ENCODE measurements at places on chromosomes 13 and 19.

DNA sequence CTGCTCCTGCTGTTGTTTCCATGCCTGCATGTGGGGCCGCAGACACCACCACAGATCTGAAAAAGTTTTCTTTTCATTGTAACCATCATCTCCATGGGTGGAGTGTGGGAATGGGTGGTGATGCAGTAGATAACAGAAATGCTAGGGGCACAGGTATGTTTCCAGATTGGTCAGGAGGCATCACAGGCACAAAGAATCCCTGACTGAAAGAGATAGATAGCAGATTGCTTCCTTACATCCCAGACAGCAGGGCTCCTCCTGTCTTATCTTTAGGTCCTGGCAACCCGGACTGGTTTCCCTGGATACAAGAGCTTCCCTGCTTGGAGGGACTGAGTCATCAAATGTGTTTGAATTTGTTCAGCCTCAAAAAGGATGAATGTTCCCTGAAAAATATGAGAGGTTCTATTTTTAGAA, 1937.6 kb downstream of the PCDH9 start:
- H3K27ac ChIP-seq, result no peak overlapping the region
- H3K36me3 ChIP-seq, result no peaks in the 10 kb centered on the region
- H3K4me1 ChIP-seq, result no peaks in the 10 kb centered on the region
- no peak for DNase-seq
- no peaks in the 10 kb centered on the region for H3K27me3 ChIP-seq
- no peak overlapping the region for H3K4me3 ChIP-seq

DNA sequence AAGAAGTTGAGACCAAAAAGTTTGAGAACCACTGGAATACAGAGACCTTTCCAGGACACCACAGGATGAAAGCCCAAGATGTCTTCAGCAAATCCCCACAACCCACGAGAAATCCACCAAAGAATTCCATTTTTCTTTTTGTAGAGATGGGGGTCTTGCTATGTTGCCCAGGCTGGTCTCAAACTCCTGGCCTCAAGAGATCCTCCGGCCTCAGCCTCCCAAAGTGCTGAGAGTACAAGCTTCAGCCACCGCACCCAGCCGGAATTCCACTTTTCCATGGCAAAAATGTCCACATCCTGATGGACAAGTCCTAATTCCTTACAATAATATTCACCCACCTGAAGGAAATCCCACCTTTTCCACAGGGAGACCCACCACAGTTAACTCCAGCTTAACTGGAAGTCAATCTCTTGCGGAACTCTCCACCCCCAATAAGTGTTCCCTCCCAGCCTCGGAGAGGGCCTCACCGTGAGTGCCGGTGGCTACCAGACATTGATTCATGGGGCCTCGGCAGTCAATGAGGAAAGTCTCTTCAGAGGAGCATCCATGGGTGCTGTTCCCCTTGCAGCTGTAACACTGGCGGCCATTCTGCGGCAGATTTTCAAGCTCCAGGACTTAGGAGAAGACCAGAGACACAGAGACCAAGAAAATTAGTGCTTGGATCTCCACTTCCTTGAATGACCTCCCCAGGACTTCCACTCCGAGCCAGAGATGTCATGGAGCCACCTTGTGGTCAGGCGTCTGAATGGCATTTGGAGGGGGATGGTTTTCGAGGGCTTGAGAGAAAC, 12.3 kb upstream of the CADM4 start:
- DNase-seq, result peak; percentile 55
- peaks cover 6% of the 10 kb centered on the region for H3K4me1 ChIP-seq
- H3K27ac ChIP-seq, result no peak overlapping the region
- no peaks in the 10 kb centered on the region for H3K27me3 ChIP-seq
- no peak overlapping the region for H3K4me3 ChIP-seq

DNA sequence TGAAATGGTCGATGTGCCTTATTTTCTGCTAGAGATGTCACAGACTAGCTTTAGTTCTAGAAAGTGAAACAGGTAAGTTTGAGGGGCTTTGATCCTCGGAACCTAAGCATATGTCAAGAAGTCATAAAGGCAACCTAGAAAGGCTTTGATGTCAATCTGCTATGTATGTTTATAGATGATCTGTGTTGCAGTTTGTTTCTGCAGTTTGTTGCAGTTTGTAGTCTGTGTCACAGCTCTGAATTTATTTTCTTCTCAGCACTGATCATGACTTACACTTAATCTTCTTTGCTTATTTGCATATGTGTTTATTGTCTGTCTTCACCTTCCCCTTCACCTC, 5.9 kb downstream of the LSM14A start:
- no peaks in the 10 kb centered on the region for H3K27me3 ChIP-seq
- H3K27ac ChIP-seq, result peak overlapping the region; percentile 79
- DNase-seq, result peak; percentile 45

DNA sequence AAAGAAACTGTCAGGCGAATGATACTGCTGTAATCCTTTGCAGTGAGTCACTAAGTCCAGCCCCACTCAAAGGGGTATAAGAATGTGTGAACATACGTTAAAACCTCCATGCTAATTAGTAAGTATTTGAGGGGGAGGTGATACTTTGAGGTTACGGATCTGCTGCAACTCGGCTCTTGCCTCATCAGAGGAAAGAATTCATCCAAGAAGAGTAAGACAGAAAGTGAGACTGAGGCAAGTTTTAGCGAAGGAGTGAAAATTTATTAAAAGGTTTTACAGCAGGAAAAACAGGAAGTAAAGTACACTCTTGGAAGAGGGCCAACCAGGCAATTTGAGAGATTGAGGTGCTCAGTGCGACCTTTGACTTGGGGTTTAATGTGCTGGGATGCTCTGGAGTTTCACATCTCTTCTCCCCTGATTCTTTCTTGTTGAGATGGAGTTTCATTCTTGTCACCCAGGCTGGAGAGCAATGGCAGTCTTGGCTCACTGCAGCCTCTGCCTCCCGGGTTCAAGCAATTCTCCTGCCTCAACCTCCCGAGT, 9.8 kb downstream of the CLEC4M start:
- H3K36me3 ChIP-seq, result no peaks in the 10 kb centered on the region
- DNase-seq, result no peak
- H3K4me1 ChIP-seq, result peaks cover 14% of the 10 kb centered on the region
- no peak overlapping the region for H3K4me3 ChIP-seq

- peaks cover 2% of the 10 kb centered on the region for H3K4me1 ChIP-seq
- H3K27ac ChIP-seq, result no peak overlapping the region
- peak; percentile 29 for DNase-seq
- no peaks in the 10 kb centered on the region for H3K36me3 ChIP-seq
- H3K4me3 ChIP-seq, result no peak overlapping the region
- H3K27me3 ChIP-seq, result no peaks in the 10 kb centered on the region
Measured at GRCh38 chr13:51781246-51782022, 22.5 kb downstream of the DHRS12 start.

DNA sequence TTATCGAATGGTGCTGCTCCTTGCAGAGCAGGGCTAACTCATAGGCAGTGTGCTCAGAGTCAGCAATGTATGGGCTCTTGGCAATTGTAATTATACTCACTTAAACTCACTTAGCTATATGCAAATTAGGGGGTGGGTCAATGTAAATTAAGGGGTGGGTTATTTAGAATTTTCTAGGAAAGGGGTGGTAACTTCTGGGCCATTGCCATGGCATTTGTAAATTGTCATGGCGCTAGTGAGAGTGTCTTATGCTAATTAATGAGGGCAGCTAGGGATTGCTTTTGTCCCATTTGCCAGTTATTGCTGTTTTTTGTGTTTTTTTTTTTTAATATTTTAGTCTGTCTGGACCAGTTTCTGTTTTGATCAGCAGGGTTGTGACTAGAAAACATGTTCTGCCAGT, 68.4 kb downstream of the DIAPH3 start:
- H3K4me3 ChIP-seq, result no peak overlapping the region
- H3K4me1 ChIP-seq, result no peaks in the 10 kb centered on the region

GRCh38 chr13:110463871-110464510, 97.5 kb downstream of the RAB20 start:
- DNase-seq, result no peak
- no peak overlapping the region for H3K27ac ChIP-seq
- peaks cover 2% of the 10 kb centered on the region for H3K27me3 ChIP-seq
- no peaks in the 10 kb centered on the region for H3K36me3 ChIP-seq
- peaks cover 4% of the 10 kb centered on the region for H3K4me1 ChIP-seq
- no peak overlapping the region for H3K4me3 ChIP-seq

DNA sequence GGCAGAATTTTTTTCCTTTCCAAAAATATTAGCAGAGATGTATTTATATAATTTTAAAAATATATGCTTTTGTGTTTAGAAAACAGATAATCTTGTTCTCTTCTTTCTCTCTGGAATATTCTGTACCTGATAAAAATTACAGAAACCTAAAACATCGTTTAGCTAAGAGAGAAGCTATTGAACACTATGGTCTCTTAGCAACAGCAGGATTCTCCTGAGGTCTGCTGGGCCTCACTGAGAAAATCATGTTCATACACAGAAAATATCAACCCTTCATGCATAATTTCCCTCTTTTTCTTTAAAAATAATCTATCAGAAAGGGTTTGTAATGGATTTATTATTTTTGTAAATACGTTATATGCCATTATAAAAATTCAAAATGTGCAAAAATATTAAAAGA, 242.2 kb downstream of the DCLK1 start:
- H3K27ac ChIP-seq, result no peak overlapping the region
- no peaks in the 10 kb centered on the region for H3K36me3 ChIP-seq
- no peak for DNase-seq
- no peaks in the 10 kb centered on the region for H3K4me1 ChIP-seq
- no peak overlapping the region for H3K4me3 ChIP-seq

- no peak overlapping the region for H3K27ac ChIP-seq
- DNase-seq, result no peak
- H3K4me3 ChIP-seq, result no peak overlapping the region
- peaks cover 11% of the 10 kb centered on the region for H3K4me1 ChIP-seq
Measured at GRCh38 chr13:77510156-77510555, 25.4 kb upstream of the SCEL start.

GRCh38 chr13:50720861-50721671, 122.4 kb downstream of the DLEU7 start:
- no peak for DNase-seq
- no peaks in the 10 kb centered on the region for H3K36me3 ChIP-seq
- no peaks in the 10 kb centered on the region for H3K4me1 ChIP-seq
- no peak overlapping the region for H3K4me3 ChIP-seq
- no peak overlapping the region for H3K27ac ChIP-seq

GRCh38 chr13:88800505-88800904, 1129.3 kb downstream of the SLITRK5 start:
- H3K36me3 ChIP-seq, result no peaks in the 10 kb centered on the region
- H3K27me3 ChIP-seq, result no peaks in the 10 kb centered on the region
- H3K27ac ChIP-seq, result no peak overlapping the region
- no peak overlapping the region for H3K4me3 ChIP-seq

DNA sequence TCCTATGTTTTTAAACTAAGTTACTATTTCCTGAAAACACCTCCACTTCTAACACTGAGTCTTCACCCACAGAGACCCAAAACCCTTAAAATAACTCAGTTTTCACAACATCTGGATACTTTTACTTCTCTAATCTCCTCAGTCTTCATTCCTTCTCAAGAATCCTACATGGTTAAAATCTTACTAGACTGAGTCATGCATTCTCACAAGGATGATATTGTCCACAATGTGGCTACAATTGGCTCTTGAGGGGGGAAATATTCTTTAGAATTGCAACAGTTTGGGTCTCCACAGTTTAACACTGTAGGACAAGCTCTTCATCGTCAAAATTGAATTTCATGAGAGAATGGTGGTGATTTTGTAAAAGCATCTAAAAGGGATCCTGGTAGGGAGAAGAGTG, 397.1 kb downstream of the SLITRK5 start:
- H3K4me3 ChIP-seq, result no peak overlapping the region
- DNase-seq, result no peak
- H3K27ac ChIP-seq, result no peak overlapping the region
- H3K4me1 ChIP-seq, result no peaks in the 10 kb centered on the region
- no peaks in the 10 kb centered on the region for H3K27me3 ChIP-seq

DNA sequence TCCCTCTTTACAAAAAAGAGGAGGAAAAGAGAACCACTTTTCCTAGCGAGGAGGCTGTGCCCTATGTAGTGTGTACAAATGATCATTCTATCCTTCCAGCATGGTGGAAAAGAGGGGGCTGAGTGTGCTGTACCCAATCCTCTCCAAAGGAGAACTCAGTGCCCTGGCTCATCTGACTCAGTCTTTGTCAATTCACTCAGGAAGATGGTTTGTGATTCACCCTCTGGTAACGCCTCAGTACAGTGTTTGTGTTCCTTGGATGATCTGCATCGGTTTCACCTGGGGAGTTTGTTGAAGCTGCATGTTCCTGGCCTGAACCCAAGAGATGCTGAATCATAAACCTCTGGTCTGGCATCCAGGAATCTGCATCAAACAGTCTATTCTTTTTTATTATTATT, 18.3 kb upstream of the ENOX1 start:
- peaks cover 3% of the 10 kb centered on the region for H3K4me1 ChIP-seq
- peaks cover 21% of the 10 kb centered on the region for H3K27me3 ChIP-seq
- no peak for DNase-seq
- H3K4me3 ChIP-seq, result no peak overlapping the region

DNA sequence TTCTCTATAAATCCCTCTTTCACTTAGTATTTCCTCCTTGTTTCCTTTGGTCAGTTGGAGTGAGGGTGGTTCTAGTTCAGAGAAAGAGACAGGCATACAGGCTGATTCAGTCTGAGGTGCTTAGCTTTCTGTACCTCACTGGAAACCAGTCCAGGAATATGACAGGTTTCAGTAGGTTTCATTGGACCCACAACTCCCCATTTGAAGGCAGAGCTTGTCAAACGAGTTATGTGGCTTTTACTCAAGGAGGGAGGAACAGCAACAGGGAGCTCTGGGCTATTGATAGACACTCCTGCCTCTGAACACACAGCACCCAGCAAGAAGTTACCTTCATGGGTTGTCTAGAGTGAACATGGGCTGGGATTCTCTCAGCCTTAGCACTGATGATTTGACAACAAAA, 14.5 kb downstream of the ACTN4 start:
- peaks cover 81% of the 10 kb centered on the region for H3K4me1 ChIP-seq
- H3K36me3 ChIP-seq, result peaks cover 39% of the 10 kb centered on the region
- H3K27ac ChIP-seq, result no peak overlapping the region
- H3K4me3 ChIP-seq, result no peak overlapping the region
- no peaks in the 10 kb centered on the region for H3K27me3 ChIP-seq
- no peak for DNase-seq

DNA sequence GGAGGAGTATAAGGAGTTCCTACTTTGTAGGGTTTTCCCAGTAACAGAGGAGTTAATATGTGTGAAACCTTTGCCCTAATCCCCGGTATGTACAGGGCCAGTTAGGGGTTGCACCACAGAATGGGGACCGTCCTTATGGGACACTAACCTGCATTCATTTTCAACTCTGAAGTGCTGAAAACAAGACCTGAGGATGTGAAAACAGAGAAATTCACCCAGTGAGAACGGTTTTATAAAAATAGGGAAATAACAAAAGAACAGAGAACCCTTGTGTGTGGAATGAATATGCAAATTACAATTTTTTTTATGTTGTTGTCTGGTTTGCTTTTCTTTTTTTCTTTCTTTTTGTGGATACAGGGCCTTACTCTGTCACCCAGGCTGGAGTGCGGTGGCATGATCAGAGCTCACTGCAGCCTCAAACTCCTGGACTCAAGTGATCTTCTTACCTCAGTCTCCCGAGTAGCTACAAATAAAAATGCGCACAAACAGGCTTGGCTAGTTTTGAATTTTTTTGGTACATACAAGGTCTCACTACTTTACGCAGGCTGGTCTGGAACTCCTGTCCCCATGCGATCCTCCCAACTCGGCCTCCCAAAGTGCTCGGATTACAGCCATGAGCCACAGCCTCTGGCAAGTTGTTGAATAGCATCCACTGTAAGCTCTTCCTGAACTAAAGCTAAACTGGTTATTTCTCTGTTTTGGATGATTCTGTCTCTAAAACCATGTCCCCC, 10.6 kb downstream of the CLC start:
- H3K4me1 ChIP-seq, result no peaks in the 10 kb centered on the region
- H3K27me3 ChIP-seq, result peaks cover 33% of the 10 kb centered on the region
- H3K4me3 ChIP-seq, result no peak overlapping the region
- DNase-seq, result no peak
- no peaks in the 10 kb centered on the region for H3K36me3 ChIP-seq
- no peak overlapping the region for H3K27ac ChIP-seq

GRCh38 chr13:94495806-94496205, 16.3 kb upstream of the DCT start:
- no peaks in the 10 kb centered on the region for H3K36me3 ChIP-seq
- H3K4me1 ChIP-seq, result no peaks in the 10 kb centered on the region
- DNase-seq, result no peak
- no peak overlapping the region for H3K27ac ChIP-seq
